SK-MEL-5 (cell line): ENCODE measurements at places on chromosomes 16 and 17.

GRCh38 chr17:82414548-82415281 lies 3.4 kb upstream of the HEXD start:
- DNase-seq, result peak; percentile 65

GRCh38 chr16:7405166-7405565 lies 72.5 kb downstream of the RBFOX1 start:
- DNase-seq, result peak; percentile 1

DNA sequence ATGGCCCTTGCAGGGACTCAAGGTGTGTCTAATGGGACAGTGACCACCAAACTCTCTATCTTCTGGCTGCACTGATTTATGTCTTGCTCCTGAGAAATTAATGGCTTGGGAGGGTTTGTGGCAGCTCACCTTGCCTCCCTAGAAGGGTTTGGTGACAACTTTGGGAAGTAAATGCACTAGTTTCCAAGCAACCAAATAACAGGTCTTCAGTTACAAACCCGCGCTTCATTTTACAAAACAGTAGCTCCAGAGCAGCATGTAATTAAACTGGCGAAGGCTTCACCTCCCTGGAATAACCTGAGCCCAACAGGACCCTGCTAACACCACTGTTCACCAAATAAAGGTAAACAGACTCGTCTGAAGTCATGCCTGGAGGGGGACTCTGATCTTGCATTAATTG lies 318.3 kb downstream of the SLC39A11 start:
- no peak for DNase-seq

GRCh38 chr17:42365136-42365535 lies 23.1 kb downstream of the STAT3 start:
- DNase-seq, result no peak

DNA sequence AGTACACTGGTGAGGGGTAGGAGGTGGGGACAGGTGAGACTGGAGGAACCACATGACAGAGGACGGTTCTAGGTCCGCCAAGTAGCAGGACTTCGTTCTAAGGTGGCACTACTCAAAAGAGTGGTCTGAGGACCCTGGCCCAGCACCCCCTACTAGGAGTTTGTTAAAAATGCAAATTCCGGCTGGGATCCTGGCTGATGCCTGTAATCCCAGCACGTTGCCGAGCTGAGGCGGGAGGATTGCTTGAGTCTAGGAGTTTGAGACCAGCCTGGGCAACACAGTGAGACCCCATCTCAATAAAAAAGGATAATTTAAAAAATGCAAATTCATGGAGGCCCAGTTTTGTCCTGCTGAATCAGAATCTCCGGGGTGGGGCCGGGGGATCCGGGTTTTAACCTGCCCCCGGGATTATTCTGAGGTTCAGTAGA lies 59.1 kb downstream of the WSB1 start:
- DNase-seq, result no peak
